CD4-positive, alpha-beta T cell treated with Interleukin-4 for 4 hours (primary cell): ENCODE measurements at places on chromosomes 12 and 14.

- no peak for DNase-seq
Observed at GRCh38 chr14:51653079-51653774, 1.5 kb downstream of the FRMD6 start.

GRCh38 chr14:58941629-58942028, 246.8 kb upstream of the DAAM1 start:
- DNase-seq: no peak

DNA sequence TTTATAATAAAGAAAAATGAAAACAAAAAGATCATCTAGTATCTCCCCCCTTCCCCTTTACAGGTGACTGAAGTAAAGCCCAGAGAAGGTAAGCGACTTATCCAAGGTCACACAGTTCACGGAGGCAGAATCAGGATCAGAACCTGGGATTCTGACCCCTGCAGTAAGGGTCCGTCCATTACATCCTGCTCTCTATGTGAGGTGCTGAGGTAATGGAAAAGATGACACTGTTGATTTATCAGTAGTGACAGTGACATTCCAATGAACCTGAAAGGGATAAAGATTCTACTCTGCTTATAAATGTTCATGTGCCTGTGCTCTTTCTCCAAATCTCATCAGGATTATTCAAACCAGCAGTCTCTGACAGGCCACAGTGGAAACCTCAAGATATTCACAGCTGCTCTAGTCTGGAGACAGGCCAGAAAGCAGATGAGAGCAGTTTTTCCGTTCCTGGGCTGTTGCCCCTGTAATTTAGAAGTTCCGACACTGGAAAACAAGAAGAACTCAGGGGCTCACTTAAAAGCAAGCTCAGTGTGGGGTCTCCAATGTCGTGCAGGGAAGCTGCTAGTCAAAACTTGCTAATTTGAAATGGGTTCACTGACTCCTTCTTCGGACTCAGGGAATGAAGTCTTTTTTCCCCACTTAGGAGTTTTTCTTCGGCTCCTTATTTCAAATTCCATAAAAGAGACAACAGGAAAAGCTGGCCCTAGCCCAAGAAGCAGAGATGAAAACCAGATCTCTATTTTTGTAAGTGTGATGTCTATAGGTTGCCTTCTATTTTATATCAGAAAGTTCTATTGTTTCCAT, 131.8 kb upstream of the EEA1 start:
- DNase-seq: no peak

DNA sequence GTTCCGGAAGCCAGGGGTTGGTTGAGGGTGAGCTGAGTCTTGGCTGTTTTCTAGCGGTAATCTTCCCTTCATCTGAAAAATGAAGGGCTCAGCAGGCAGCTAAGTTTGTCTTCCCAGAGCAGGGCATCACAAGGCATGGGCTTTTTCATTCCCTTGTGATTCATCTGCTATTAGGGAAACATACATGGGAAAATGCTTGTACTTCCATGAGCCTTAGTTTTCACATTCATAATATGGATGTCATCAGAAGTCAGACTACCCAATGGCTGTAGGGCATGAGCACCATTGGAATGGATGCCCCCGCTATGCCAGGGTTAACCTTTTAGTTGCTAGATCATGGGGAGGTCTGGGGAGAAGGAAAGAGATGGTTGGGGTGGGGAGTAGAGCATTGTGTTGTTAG, 18.7 kb downstream of the HELB start:
- no peak for DNase-seq

DNA sequence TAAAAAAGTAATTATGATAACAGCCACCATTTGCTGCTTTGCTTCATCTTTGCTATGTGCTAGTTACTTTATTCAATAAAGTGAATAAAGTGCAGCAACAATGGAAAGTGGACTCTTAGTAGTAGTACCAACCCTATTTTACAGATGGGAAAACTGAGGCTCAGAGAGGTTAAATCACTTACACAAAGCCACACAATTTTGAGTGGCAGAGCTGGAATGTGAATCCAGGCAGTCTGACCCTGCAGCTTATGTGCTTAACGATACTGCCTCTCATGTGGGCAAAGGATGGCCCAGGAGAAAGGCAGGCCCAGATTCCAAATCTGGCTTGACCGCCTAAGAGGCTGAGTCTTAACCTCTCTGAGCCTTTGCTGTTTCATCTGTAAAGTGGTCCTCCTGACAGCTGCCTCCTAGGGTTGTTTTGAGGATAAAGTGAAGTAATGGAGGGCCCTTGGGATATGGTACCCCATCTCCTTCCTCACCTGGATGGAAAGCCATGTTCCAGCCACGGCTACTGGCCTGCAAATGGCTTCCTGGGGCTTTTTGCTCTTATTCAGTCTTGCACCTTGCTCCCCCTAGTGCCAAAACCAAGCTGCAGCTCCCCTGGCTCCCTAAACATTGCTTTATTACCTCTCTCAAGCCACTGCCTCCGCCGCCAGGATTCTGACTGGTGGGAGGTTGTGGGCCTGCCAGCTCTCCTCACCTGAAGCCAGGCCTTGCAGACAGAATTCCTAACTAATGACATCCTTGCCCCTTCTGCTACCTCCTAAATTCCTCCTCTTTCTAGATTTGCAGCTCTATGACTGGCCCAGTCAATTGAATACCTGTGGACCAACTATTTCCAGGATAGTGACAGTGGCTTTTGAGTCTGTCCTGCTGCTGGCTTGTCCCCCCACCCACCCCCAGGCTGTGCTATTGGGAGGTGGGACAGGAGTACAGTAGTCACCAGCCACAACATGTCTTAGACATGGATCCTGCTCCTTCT, 283.3 kb upstream of the PWP1 start:
- peak; percentile 58 for DNase-seq

DNA sequence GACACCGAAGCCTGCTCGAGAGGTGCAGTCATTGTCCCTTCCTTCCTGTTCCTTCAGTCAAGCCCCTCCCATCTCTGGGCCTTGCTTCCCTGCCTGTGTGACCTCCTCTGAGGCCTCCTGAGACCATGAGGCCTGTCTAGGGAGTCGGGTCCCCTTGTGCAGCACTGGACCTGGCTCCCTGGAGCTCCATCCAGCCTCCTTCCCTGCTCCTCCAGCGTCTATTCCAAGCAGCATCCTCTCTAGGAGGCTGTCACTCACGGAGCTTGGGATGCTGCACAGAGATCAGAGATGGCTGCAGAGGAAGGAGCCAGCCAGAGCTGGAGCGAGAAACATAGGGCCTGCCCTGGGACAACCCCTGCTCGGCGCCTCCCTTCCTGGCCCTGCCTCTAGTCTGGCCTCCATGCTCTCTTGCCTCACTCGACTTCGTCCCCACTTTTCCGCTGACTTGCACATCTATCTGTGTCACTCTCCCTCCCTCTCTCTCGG, 142.7 kb downstream of the BCL11B start:
- no peak for DNase-seq

- DNase-seq: no peak
Observed at GRCh38 chr12:1629338-1630132, 504 bp downstream of the WNT5B start.
